AG10803 (cell line): ENCODE measurements at places on chromosomes 3 and 15.
A peak's percentile ranks its signal among the peaks of the same experiment; 100 is the strongest.

- DNase-seq, result no peak
Observed at GRCh38 chr3:159805411-159805772, 183.2 kb upstream of the IL12A start.

DNA sequence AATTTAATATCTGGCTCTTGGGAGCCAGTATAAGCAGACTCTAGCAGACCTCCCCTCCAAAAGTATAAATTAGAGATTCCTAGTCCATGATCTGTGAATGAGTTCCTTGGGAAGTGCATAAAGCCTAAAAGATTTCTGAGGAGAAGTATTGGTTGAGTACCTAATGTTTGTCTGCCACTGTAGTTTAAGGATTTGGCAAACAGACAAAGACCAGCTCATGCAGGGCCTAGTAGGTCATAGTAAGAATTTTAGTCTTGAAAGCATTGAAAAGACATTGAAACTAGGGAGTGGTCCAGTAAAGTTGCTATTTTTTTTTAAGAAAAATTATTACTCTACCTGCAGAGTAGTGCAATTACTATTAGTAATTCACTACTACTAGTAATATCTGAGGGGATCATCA, 67.5 kb downstream of the SPRED1 start:
- no peak for DNase-seq

- DNase-seq, result peak; percentile 94
Observed at GRCh38 chr15:44215594-44215993, 20.5 kb upstream of the FRMD5 start.

GRCh38 chr15:89728254-89728653, 22.8 kb downstream of the MESP1 start:
- DNase-seq, result peak; percentile 69

DNA sequence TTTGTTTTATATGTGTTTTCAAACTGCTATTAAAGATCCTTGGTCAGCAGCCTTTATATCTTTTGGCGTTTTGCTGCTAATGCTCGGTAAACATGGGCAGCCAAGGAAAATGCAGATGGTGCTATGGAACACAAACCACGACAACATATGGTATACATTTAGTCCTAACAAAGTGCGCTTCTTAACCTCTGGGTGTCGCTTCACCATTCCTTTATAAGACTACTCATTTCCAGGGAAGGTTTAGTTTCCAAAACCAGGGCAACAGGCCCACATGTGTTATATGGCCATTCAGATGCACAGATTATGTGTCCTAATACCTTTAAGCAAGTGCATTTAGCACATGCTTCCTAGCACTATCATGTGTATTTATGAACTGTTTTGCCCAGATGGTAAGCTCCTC, 14.7 kb downstream of the SHOX2 start:
- peak; percentile 55 for DNase-seq

DNA sequence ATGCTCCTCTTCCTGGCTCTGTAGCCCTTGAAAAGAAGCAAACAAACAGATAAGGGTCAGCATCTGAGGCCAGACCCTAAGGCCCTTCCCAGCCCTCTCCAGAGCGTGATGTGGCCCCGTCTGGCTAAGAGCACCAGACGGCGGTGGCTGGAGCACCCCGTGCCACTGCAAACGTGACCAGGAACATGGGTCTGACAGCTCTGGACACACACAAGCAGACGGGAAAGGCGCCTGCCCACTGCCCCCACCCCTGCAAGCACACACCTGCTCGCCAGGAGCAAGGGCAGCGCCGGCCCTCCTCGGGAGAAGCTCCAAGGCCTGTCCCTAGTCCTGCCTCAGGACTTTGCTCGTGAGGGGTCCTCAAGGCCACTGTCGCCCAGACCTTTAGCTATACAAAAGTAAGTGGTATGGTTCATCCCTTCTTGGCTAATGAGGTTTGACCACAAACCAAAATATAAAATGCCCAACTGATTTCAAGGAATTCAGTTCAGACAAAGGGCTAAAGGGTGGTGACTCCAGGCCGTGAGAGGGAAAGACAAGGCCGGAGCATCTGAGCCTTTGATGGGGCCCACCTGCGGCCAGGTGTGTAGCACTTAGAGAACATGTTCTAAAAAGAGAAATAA, 90.4 kb downstream of the XXYLT1 start:
- DNase-seq, result no peak

DNA sequence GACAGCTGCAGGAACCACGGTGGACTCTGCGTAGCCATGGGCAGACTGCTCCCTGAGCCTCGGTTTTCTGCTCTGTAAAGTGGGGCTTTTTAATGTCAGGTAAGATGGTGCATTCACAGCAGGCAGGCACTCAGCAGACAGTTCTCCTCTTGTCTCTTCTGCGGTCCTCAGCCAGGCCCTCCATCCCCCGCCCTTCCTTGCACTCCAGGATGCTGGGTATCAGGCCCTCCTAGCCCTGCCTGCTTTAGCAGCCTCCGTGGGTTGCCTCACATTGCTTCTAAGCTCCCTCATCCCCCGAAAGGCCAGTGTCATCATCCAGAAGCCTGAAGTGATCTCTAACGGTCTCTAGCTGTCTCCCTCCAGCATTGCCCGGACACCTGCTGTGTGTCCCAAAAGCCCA, 115.7 kb downstream of the WNT7A start:
- no peak for DNase-seq

GRCh38 chr3:24829629-24830229, 335.1 kb upstream of the THRB start:
- DNase-seq, result no peak

DNA sequence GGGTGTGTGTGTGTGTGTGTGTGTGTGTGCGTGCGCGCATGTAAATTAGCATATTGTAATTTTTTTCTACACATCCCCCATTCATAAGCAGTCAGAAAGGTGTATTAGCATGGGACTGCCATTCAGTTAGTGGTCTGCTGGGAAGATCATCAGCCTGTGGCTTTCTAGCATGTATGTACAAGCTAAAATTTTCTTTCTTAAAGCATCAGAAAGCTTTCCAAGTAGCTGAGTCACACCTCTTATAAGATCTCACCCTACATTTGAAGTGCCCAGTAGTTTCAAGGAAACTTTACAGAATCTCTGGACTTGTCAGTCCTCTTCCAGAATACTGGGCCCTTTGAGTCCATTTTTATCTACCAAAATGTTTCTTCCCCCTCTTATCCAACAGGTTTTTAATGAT, 411.4 kb upstream of the TPRG1 start:
- DNase-seq, result peak; percentile 25

GRCh38 chr3:123439806-123440580, 8.9 kb downstream of the ADCY5 start:
- no peak for DNase-seq

- DNase-seq, result no peak
Observed at GRCh38 chr3:56282341-56282740, 185.9 kb downstream of the ERC2 start.

- no peak for DNase-seq
Observed at GRCh38 chr3:108578064-108578463, 11.2 kb downstream of the CIP2A start.

DNA sequence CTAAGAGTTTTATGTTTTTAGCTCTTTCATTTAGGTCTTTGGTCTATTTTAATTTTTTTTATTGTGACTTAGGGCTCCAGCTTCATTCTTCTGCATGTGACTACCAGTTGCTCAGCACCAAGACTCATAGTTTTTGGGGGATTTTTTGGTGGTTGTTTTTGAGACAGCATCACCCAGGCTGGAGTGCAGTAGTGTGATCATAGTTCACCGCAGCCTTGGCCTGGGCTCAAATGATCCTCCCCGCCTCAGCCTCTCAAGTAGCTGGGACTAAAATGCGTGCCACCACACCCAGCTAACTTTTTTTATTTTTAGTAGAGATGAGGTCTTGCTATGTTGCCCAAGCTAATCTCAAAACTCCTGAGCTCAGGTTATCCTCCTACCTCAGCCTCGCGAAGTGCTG, 19.4 kb downstream of the CDV3 start:
- no peak for DNase-seq

DNA sequence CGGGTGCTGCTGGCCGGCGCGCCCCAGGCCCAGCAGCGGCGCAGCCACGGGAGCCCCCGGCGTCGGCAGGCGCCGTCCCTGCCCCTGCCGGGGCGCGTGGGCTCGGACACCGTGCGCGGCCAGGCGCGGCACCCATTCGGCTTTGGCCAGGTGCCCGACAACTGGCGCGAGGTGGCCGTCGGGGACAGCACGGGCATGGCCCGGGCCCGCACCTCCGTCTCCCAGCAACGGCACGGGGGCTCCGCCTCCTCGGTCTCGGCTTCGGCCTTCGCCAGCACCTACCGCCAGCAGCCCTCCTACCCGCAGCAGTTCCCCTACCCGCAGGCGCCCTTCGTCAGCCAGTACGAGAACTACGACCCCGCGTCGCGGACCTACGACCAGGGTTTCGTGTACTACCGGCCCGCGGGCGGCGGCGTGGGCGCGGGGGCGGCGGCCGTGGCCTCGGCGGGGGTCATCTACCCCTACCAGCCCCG, 777 bp downstream of the LOXL1 start:
- peak; percentile 33 for DNase-seq

GRCh38 chr15:78995921-78996893, 51.4 kb upstream of the CTSH start:
- DNase-seq, result no peak

DNA sequence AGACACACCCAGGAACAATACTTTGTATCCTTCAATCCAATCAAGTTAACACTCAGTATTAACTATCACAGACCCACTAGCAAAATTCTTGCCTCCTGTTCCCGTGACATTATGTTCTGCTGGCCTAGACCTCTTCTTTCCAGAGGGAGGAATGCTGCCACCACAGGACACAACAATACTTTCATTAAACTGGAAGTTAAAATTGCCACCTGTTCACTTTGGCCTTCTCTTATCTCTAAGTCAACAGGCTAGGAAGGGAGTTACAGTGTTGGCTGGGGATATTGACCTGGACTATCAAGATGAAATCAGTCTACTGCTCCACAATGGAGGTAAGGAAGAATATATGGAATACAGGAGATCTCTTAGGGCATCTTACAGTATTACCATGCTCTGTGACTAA, 1000.4 kb upstream of the GBE1 start:
- no peak for DNase-seq

DNA sequence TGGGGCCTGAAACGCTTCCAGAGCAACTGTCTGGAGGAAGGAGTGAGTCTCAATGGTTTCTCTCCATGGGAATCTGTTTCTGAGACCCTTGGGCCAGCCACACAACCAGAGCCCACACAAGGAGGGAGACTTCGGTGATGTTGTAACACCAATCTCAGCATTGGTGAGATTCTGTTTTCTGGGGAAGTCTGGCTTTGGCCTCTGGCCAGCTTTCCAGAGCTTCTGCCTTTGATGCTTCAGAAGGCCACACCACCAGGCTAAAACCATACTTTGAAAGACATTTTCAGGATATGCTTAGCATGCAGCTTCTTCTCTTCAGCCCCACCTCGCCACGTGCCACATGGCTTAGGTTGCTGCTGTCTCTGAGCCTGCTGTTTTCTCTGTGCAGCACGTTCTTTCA, 3.6 kb upstream of the EEFSEC start:
- no peak for DNase-seq

DNA sequence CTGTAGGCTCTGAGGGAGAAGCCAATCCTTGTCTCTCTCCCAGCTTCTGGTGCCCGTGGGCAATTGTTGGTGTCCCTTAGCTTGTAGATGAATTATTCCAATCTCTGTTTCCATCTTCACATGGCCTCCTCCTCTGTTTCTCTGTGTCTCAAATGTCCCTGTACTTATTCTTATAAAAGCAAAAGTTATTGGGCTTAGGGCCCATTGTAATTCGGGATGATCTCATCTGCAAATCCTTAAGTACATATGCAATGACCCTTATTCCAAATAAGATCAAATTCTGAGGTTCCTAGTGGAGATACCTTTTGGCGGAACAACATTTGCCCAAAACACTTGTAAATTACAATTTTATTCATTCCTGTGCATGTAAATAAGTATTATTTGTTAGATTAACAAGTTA, 147.4 kb upstream of the EPHA3 start:
- no peak for DNase-seq

DNA sequence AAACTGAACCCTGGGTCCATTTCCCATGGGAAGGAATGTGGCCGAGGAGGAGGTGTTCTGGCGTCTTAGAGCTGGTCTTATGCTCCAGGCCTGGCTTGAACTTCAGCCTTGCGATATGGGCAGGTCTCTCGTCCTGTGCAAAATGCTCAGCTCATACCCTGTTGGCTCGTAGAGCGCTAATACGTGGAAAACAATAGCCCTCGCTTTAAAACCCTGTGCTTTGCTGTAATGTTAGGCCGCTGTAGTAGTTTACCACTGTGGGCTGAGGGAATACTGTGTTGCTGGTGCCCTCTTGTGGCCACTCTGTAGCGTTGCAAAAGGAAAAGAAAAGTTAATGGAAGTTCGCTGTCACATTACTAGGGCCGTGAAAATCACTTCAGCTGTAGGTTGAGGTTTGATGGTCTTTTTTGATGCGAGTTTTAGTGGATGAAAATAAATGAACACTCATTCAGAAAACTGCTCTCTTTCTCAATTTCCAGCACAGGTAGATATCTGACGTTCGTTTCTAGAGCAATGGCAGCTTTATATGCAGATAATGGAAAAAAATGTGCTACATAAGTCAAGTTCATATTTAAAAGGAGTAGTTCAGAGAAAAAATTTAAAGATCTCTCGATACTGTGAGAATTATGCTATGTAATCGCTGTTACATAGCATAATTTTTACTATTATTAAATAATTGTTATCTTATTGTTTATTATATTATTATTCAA, 92.9 kb downstream of the MCTP2 start:
- peak; percentile 58 for DNase-seq

GRCh38 chr15:29540479-29540878, 270.9 kb upstream of the NSMCE3 start:
- no peak for DNase-seq
